Natural killer cell treated with Interleukin-12 subunit alpha and Interleukin-12 subunit beta and Interleukin-15 and Interleukin-18, amount 100 ng/mL, for 72 hours (primary cell): ENCODE measurements at places on chromosomes 4 and X. TPM values are rescaled to one million over a fixed set of nuclear protein-coding genes. Genes with fewer than 3 reads are reported as not detected.
A peak's percentile ranks its signal among the peaks of the same experiment; 100 is the strongest.

DNA sequence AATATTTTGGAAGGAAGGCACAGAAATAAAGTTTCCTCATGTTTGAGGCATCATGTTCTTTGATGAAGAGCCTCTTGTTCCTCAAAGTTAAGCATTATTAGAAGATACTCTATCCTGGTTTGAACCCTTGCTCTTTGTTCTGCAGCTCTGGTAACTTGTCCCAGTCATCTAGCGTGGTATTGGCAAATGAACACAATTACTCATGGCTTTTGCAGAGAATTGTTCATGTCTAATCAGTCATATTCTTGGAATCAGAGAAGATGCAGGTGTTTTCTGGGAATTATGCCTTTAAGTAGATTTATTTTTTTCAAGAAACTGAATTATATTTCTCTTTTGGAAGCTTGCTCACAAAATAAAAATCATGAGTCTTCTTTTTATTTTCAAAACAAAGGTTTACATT is 52.9 kb upstream of the HPGDS start:
- H3K27ac ChIP-seq: no peak overlapping the region
- no peaks in the 10 kb centered on the region for H3K36me3 ChIP-seq
- no peaks in the 10 kb centered on the region for H3K4me1 ChIP-seq
- H3K27me3 ChIP-seq: peaks cover 10% of the 10 kb centered on the region

GRCh38 chr4:131119661-131120060 is 2023.7 kb downstream of the C4orf33 start:
- no peak overlapping the region for H3K27ac ChIP-seq
- DNase-seq: no peak
- H3K4me3 ChIP-seq: no peak overlapping the region
- H3K4me1 ChIP-seq: no peaks in the 10 kb centered on the region
- H3K36me3 ChIP-seq: no peaks in the 10 kb centered on the region

DNA sequence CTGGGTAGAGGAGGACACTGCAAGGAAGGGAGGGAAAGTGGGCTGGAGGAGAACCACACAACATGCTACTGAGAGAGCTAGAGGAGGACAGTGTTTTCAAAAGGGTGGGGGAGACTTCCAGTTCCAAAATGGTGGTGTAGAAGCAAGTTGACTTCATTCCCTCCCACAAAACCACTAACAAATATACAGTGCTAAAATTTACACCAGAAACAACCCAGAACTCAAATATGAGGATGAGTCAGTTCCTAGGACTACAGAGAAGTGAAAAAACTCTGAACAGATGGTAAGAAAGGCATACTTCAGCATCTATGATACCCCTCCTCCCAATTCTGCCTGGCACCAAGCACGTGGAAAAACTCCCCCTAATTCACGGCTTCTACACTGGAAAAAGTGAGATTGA is 9.8 kb downstream of the AADAT start:
- H3K27ac ChIP-seq: no peak overlapping the region
- no peaks in the 10 kb centered on the region for H3K36me3 ChIP-seq
- H3K27me3 ChIP-seq: peaks cover 56% of the 10 kb centered on the region
- H3K4me1 ChIP-seq: no peaks in the 10 kb centered on the region
- no peak overlapping the region for H3K4me3 ChIP-seq
- no peak for DNase-seq

- no peaks in the 10 kb centered on the region for H3K27me3 ChIP-seq
- peaks cover 11% of the 10 kb centered on the region for H3K4me1 ChIP-seq
- H3K4me3 ChIP-seq: peak overlapping the region; percentile 56
Measured at GRCh38 chrX:275476-275966, 5.7 kb upstream of the PLCXD1 start.

GRCh38 chr4:126262665-126263064 is 947.9 kb downstream of the FAT4 start:
- no peaks in the 10 kb centered on the region for H3K27me3 ChIP-seq
- no peak overlapping the region for H3K27ac ChIP-seq
- H3K36me3 ChIP-seq: no peaks in the 10 kb centered on the region
- H3K4me1 ChIP-seq: no peaks in the 10 kb centered on the region
- H3K4me3 ChIP-seq: no peak overlapping the region

DNA sequence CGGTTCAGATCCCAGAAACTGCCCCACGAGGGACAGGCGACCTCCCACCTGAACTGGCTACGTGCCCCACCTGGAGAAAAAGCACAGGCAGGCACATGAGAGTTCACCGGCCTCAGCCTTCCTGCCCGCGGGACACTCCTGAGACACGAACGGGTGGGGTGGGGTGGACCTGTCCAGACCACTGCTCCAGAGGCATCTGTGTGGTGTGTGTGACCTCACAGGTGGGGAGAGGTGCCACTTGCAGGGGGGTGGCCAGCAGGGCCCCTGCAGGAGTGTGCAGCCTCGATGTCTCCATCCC is 18.5 kb downstream of the NELFA start:
- H3K27me3 ChIP-seq: no peaks in the 10 kb centered on the region
- no peak overlapping the region for H3K4me3 ChIP-seq
- no peak overlapping the region for H3K27ac ChIP-seq
- no peaks in the 10 kb centered on the region for H3K36me3 ChIP-seq

DNA sequence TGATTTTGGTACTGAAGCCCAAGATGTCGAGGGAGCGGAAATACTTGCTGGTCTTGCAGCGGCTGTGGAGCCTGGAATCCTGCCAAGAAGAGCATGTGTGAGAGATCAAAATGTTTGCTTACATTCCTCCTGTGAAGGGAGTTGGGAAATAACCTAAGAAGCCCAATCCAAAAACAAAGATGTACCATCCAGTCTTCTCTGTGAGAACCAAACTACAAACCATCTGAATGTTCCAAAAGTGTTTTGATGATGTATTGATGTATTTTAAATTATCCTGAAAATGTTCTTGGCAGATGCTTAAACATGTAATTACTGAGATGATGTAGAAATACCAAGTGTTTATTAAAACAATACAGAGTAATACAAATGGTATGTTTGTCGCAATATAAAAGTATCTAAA is 10.1 kb upstream of the ADH1A start:
- H3K27me3 ChIP-seq: no peaks in the 10 kb centered on the region
- H3K4me1 ChIP-seq: no peaks in the 10 kb centered on the region
- no peak overlapping the region for H3K27ac ChIP-seq

GRCh38 chr4:125762537-125762936 is 447.8 kb downstream of the FAT4 start:
- no peak overlapping the region for H3K4me3 ChIP-seq
- H3K4me1 ChIP-seq: no peaks in the 10 kb centered on the region
- no peak overlapping the region for H3K27ac ChIP-seq
- DNase-seq: no peak

GRCh38 chrX:15723887-15724517 is 14.1 kb upstream of the CA5B start:
- no peaks in the 10 kb centered on the region for H3K4me1 ChIP-seq
- H3K36me3 ChIP-seq: no peaks in the 10 kb centered on the region
- H3K27me3 ChIP-seq: no peaks in the 10 kb centered on the region
- no peak for DNase-seq
- no peak overlapping the region for H3K4me3 ChIP-seq

DNA sequence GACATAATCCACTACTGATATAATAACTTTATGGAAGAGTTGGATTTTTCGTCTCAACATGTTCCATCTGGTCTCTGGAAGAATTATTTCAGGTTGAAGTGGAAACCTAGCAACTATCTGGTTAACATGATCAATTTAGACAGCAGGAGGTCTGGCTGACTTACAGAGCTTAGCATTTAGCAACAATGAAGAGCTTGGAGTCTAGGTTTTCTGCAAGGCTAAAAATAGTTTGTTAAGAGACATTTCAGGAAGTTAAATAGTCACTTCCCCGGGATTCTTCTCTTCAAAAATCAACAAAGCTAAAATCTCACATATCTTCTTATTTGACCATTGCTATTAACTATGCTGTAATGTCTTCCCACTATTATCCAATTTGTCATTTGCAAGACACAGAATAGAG is 418.6 kb upstream of the DIPK2B start:
- no peak overlapping the region for H3K27ac ChIP-seq
- H3K4me1 ChIP-seq: peaks cover 20% of the 10 kb centered on the region
- DNase-seq: no peak
- peaks cover 25% of the 10 kb centered on the region for H3K36me3 ChIP-seq
- no peak overlapping the region for H3K4me3 ChIP-seq
- no peaks in the 10 kb centered on the region for H3K27me3 ChIP-seq

DNA sequence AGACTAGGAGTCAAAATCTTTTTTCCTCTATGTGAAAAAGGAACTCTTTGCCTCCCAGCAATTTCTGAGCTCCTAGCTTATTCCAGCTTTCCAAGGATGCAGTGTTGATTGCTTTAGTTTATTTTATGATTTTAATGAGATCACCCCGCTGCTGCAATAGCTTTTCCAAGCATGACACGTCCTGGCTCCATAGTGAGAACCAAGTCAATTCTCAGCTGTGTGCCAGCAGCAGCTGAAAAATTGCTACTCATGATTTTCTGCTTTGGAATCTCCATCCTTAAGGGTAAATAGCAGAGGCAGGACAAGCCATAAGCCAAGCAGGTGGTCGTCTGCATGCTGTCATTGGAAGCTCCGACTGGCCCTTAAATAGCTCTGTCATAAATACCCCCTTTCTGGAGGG is 64.5 kb downstream of the FTHL17 start:
- peaks cover 6% of the 10 kb centered on the region for H3K27me3 ChIP-seq
- H3K36me3 ChIP-seq: no peaks in the 10 kb centered on the region
- no peak overlapping the region for H3K27ac ChIP-seq
- no peak overlapping the region for H3K4me3 ChIP-seq

- H3K36me3 ChIP-seq: no peaks in the 10 kb centered on the region
- no peak overlapping the region for H3K27ac ChIP-seq
- H3K4me3 ChIP-seq: no peak overlapping the region
- H3K27me3 ChIP-seq: no peaks in the 10 kb centered on the region
- DNase-seq: no peak
Measured at GRCh38 chr4:30881985-30882384, 161.8 kb downstream of the PCDH7 start.

GRCh38 chrX:45372151-45372550 is 171.5 kb upstream of the DIPK2B start:
- peaks cover 38% of the 10 kb centered on the region for H3K27me3 ChIP-seq
- no peak for DNase-seq
- no peak overlapping the region for H3K4me3 ChIP-seq
- H3K36me3 ChIP-seq: peaks cover 29% of the 10 kb centered on the region
- no peaks in the 10 kb centered on the region for H3K4me1 ChIP-seq

- no peak for DNase-seq
- H3K27ac ChIP-seq: no peak overlapping the region
Measured at GRCh38 chrX:120367402-120368109, 5.7 kb downstream of the ATP1B4 start.

GRCh38 chr4:139229534-139230039 is 50.4 kb downstream of the MGARP start:
- H3K27me3 ChIP-seq: no peaks in the 10 kb centered on the region
- H3K36me3 ChIP-seq: no peaks in the 10 kb centered on the region
- no peaks in the 10 kb centered on the region for H3K4me1 ChIP-seq
- H3K27ac ChIP-seq: no peak overlapping the region
- DNase-seq: no peak

- no peak overlapping the region for H3K4me3 ChIP-seq
- no peak overlapping the region for H3K27ac ChIP-seq
- peaks cover 9% of the 10 kb centered on the region for H3K36me3 ChIP-seq
- DNase-seq: no peak
Measured at GRCh38 chr4:42482516-42483327, 85.4 kb downstream of the SHISA3 start.

XPNPEP2 gene
- 0.14 TPM for total RNA-seq

SPANXD gene
- total RNA-seq: not detected

FAM200B gene
- 10.7 TPM for total RNA-seq

ETDB gene
- total RNA-seq: not detected
